ENCODE measurements at places on chromosomes 7 and 10. TPM values are rescaled to one million over a fixed set of nuclear protein-coding genes. Genes with fewer than 3 reads are reported as not detected.

DNA sequence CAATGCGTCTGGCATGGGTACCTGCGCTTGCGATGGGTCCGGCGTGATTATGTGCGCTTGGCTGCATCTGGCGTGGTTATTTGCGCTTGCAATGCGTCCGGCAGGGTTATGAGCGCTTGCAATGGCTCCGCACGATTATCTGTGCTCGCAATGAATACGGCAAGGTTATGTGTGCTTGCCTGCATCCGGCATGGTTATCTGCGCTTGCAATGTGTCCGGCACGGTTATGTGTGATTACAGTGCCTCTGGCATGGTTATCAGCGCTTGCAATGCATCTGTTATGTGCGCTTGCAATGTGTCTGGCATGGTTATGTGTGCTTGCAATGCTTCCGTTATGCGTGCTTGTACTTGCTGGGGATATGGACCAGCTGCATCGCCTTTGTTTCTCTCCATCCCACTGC lies 37.7 kb downstream of the RBAK start:
- no peak for DNase-seq

DNA sequence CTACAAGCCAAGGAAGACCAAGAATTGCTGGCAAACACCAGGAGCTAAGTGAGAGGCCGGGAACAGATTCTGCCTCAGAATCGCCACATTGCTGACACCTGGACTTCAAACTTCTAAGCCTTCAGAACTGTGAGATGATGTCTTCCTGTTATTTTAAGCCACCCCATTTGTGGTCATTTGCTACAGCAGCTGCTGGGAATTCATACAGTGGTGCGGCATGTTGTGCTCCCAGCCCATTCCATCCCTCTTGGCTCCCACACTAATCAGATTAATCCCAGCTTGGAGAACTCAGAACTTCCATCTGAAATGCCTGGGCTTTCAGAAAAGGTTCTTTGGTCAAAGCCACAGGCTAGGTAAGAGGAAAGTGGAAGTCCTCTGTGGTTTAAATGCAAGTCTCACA lies 24.9 kb downstream of the TCAF1 start:
- peak; percentile 77 for DNase-seq

GRCh38 chr10:132401401-132402118 lies 4.6 kb downstream of the PWWP2B start:
- no peak for DNase-seq

NKX1-2 gene
- total RNA-seq = not detected

- no peak for DNase-seq
Measured at GRCh38 chr7:43711503-43711902, 17.8 kb downstream of the COA1 start.

DNA sequence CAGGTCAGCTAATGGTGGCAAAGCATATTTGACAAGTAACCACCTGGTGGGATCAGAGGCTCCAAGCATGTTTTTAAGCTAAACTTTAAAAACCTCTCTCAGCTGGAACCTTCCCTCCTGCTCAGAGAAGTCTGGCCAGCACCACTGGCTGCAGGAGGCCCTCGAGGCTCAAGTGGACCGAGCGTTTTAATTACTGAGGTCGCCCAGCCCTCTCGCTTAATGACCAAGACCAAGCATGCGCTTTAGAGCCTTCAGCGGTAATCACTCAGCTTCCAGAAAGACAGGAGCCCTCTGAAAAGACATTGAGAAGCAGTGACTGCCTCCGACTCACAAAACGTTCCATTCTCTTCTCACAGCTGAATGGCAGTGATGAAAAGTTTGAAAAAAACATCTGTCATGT lies 383.4 kb upstream of the ADARB2 start:
- DNase-seq = no peak

ZNF212 gene
- total RNA-seq = 10.3 TPM

DNA sequence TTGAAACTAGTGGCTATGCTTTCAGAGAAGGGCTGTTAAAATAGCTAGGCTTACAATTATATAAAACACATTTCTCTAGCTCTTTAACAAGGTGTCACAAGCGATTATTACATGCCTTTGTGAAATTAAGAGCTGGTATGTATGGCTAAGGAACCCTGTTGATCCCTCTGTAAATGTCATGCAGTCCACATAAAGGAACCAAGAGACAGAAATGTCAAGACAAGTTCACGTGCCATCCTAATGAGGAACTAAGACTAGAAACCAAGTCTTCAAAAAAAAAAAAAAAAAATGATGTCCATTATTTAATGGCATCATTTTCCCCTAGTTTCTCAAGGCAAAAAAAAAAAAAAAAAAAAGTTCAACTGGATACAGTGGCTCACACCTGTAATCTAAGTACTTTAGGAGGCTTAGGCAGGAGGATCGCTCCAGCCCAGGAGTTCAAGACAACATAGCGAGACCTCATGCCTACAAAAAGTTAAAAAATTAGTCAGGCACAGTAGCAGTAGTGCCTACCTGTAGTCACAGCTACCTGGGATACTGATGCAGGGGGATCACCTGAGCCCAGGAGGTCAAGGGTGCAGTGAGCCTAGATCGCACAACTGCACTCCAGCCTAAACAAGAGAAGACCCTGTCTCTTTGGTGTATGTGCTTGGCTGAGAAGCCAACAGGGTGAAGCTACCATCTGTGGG lies 63.4 kb downstream of the SRPK2 start:
- no peak for DNase-seq

GRCh38 chr10:6269953-6270867 lies 67.5 kb downstream of the PFKFB3 start:
- DNase-seq = no peak

DNA sequence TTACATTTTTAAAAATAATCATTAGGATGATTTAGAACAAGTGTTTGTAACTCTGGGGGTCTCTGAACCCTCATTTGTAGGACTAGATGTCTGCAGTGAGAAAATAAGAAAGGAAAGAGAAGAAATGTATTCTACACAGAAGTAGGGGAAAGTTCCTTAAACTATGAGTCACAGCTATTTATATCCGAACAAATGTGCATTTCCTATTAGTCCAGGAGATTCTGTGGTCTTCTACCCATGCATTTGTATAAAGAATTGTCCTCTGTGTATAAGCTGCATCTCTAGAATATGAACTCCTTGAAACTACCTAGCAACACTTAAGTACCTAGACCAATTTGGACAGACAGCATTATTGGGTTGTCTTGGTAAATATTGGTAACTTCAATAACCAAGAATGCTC lies 15.9 kb upstream of the CD36 start:
- no peak for DNase-seq

All from tongue (tissue), 3 donors.